ENCODE measurements at places on chromosomes 16 and 17. TPM values are rescaled to one million over a fixed set of nuclear protein-coding genes. Genes with fewer than 3 reads are reported as not detected.

Gene RHBDL3
- total RNA-seq = 0.04 TPM

Gene CLCN7
- total RNA-seq = 39.5 TPM

Gene KRT28
- total RNA-seq = not detected

Gene MLYCD
- total RNA-seq = 10.4 TPM

Gene NLE1
- 5.2 TPM for total RNA-seq

Gene PTGES3L
- not detected for total RNA-seq

Gene CCR7
- not detected for total RNA-seq

Gene CMTM1
- 0.87 TPM for total RNA-seq

Gene NPIPA8
- total RNA-seq = not detected

Gene APOH
- 4,648 TPM for total RNA-seq

Gene IL32
- total RNA-seq = 238 TPM

Gene TXNL4B
- 8.7 TPM for total RNA-seq

Gene AGRP
- total RNA-seq = not detected

Gene LGALS9C
- total RNA-seq = 0.46 TPM

Gene COPZ2
- 24.2 TPM for total RNA-seq

Gene ZSCAN10
- not detected for total RNA-seq

Gene CXCL16
- total RNA-seq = 22.4 TPM

Gene KRTAP9-1
- total RNA-seq = not detected

Gene ZNF423
- total RNA-seq = 1.2 TPM

Gene RDM1
- total RNA-seq = not detected

Gene TP53TG3B
- not detected for total RNA-seq

Gene TLCD3A
- total RNA-seq = 11.5 TPM

Gene KRTAP9-2
- total RNA-seq = not detected

Gene MRPL28
- 31.4 TPM for total RNA-seq

Gene FBXW10
- total RNA-seq = 0.12 TPM

Gene ARHGDIG
- total RNA-seq = not detected

Gene TAT
- 1,662 TPM for total RNA-seq

Gene CNTNAP1
- 0.42 TPM for total RNA-seq

Gene TEX14
- total RNA-seq = not detected

Gene TBC1D26
- not detected for total RNA-seq

Gene NPTX1
- total RNA-seq = not detected
